Left lobe of liver (tissue), 2 donors: ENCODE measurements at places on chromosomes 11 and 22. TPM values are rescaled to one million over a fixed set of nuclear protein-coding genes. Genes with fewer than 3 reads are reported as not detected.

Gene C11orf42
- not detected for total RNA-seq

Gene NXPE1
- not detected for total RNA-seq

Gene TRPC6
- not detected for total RNA-seq

Gene DERL3
- 4.7 TPM for total RNA-seq

Gene AIFM3
- total RNA-seq, result 1.3 TPM

DNA sequence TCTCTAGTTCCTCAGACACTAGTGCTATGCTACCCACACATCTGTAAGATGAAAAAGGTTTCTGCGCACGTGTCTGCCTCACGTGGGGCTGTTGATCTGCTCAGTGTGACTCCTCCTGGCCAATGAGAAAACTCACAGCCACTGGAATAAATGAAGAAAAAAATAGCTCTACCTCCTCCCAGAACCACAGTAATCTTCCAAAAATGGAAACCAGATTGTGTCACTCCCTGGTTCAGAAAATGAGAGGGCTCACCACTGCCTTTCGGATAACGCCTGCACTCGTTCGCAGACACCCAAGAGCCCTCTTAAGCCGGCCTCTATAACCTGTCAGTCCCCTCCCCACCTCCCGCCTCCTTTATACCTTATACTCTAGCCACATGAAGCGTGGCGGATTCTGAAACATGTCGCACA is 5.1 kb downstream of the APBB1 start:
- no peak for DNase-seq

GRCh38 chr11:123413636-123414035 is 16.4 kb upstream of the GRAMD1B start:
- DNase-seq, result no peak

DNA sequence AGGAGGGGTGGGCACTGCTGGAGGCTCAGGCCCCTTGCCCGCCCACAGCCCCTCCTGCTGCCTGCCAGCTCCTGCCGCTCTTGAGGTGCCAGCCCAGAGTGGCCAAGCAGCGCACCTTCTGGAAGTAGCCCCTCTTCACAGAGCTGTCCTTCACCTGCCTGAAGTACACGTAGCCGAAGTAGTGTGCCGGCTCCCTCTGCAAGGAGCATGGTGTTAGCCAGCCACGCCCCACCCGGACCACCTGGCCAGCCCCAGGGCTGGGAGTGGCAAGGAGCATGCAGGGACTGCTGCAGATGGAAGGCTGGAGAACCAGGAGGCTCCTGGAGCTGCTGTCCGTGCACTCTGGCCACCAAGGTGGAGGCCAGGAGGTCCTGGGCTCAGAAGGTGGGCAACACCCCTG is 9.6 kb downstream of the DENND6B start:
- no peak for DNase-seq

DNA sequence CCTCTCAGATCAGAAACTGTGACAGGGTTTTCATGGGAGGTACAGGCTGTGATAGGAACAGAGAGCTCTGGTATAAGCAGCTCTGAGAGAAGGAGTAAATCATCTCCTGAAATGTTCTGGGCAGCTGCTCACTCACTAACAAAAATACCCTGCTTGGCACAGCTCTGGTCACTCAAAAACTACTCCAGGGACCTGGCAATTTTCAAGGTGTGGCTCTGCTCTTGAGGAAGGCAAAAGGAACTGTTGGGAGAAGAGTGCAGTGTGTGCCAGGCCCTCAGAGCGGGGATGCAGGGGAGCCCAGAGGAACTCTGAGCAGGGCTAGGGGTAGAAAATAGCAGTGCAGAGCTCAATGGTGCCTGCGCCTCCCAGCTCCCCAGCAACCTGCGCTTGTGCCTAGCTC is 180.5 kb upstream of the ZBED5 start:
- no peak for DNase-seq

DNA sequence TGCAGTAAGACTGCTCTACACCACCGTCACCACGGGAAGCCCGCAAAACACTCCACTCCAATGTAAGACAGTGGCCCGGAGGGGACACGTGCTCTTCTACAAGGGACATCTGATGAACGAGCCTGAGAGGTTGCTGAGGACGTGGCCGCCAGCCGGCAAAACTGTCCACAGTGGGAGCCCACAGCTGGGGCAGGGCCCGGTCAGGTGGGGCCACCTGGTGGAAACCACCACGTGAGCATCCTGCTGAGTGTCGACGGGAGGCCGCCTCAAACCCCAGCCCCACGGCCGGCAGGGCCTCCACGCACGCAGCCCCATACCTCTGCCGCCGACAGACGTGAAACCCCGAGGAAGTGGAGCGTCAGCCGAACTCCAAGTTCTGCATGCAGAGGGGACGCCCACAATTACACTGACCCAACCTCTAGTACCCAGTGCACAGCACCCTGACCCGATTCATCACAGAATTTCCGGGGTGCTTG is 42.6 kb downstream of the BRD1 start:
- DNase-seq, result no peak

GRCh38 chr22:43389227-43389836 is 22.5 kb upstream of the MPPED1 start:
- DNase-seq, result no peak
